Stimulated activated CD4-positive, alpha-beta T cell treated with anti-CD3 and anti-CD28 coated beads, Interleukin-4, amount 100 ng/mL, for 24 hours (primary cell): ENCODE measurements at places on chromosomes 11 and 22.

DNA sequence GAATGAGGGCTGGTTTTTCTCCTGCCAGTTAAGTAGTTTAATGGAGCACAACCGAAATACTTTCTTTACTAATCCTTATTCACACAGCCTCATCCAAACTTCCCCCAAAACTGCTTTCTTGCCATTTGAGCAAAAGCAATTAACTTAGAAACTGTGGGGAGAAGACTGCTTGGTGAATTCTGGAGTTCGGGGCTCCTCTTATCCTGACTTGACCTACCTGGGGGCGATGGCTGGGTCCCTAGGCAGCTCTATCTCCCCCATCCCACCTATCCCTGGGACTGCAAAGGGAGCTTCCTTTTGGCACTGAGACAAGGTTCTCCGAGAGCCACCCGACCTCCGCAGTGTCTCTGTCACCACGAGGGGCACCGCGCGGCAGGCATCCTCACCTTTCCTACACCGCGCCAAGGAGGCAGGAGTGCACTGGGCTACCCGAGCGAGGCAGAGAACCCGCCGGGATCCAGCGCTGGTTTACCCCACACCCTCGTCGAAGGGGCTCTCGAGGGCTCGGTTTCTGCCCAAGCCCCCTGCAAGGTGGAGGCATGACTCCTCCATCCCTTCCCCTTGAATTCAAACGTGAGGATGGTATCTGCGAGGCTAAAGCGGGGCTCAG, 759 bp downstream of the DESI1 start:
- DNase-seq = peak; percentile 60

DNA sequence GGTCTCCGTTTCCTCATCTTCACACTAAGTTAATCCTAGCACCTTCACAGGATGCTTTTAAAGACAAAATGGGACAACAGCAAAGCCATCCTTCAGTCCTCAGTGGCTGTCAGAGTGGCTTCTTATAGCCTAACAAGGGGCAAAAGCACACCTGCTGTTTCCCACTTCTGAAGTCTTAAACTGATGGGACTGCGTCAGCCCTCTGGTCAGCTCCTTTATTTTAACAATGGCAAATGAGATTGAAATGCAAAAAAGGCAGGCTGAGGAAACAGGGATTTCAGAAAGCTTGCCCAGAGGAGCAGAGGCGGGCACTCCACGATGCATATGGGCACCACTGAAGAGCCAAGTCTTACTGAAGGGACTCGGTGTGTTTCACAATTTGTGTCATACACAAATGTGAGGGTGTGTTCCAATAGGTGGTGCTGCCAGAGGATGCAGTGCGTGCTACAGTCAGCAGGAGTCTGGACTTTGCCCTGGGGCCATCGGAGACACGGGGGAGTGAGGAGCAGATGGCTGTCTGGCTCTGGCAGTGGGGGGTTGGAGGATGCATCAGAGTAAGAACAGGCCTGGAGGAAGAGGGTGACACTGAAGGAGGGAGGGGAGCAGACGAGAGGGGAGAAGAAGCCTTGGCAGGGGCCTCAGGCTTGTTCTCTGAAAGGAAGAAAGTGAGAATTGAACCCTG, 47.3 kb downstream of the TENM4 start:
- no peak for DNase-seq

DNA sequence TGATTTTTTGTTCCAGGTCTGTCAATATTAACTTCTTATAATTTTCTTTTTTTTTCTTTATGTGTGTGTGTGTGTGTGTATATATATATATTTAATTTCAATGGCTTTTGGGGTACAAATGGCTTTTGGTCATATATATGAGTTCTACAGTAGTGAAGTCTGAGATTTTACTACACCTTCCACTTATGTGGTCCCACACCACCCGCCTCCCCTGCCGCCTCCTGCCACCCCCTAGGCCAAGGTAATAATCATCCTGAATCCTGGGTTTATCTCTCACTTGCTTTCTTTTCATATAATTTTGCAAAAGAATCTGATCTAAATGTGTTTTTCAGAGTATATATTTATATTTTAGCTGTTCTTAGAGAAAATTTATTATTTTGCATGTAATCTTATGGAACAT, 11.1 kb downstream of the NEAT1 start:
- DNase-seq = no peak

DNA sequence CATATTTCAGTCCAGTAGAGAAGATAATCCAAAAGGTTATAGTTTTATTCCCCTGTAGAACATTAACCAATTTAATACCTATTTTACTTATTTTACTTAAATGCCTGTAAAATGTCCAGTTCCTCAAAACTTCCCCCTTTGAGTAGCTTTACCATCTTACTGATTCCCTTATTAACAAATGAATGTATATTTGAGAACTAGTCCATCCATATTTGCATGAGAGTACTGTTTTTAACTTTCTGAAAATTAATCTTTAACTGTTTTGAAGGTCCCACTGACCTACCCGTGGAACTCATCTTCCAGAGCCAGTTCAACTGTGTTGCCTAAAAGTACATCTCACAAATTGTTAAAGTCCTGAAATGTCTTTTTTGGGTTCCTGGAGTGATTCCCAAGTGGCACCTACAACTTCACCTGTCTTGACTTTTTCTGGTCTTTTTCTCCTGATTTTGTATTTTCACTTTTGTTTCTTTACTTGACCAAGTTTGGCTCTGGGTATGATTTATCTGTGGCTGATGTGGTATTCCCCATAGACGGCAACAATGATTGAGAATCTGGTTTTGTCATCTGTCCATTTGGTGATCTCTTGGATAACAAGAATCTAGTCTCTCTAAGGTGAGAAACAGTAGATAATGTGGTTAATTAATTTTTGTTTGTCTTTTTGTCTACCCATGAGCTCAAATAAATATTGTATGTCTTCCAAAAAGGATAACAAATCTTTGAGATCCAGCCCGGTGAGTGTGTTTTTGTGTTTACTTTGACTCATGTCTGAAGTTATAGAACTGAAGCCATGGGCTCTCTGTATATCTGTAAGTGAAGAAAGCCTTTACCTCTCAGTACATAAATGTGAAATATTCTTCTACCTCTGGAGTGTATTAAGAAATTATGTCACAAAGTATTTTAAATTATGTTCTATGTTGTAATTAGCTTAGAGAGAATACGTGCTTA, 174.2 kb downstream of the ETS1 start:
- no peak for DNase-seq

DNA sequence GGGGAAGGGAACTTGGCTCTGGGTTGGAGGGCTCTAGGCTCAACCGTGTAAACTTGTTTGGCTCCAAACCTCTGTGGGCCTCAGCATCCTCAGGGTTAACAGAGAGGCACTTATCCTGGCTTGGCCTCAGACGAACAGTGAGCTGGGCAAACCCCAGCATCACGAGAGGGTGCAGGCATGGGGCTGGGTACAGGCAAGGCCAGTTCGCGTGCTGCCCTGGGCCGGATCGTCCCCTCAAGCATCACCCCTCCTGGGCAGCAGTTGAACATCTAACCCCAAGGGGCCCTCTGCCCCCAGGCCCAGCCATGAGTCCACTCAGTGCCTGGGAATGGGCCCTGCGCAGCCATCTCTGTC, 1.9 kb downstream of the EHBP1L1 start:
- no peak for DNase-seq

- DNase-seq = no peak
These were observed 124.3 kb downstream of the BUD13 start for GRCh38 chr11:116648247-116649174.

- no peak for DNase-seq
These were observed 52.9 kb upstream of the SPATA19 start for GRCh38 chr11:133898031-133898769.

DNA sequence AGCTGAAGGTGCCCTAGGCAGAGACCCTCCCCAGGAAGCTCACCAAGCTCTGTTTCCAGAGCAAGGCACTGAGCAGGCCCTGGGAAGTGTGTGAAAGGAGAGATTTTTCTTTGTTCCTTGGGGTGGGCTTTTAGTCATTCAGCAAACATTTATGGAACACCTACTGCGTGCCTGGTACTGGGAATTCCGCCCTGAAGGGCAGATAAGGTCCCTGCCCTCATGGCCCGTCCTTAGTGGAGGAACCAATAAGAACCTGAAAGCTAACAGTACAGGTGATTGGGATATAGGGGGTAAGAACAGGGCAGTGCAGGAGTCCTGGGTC, 3.9 kb downstream of the TMEM134 start:
- no peak for DNase-seq

DNA sequence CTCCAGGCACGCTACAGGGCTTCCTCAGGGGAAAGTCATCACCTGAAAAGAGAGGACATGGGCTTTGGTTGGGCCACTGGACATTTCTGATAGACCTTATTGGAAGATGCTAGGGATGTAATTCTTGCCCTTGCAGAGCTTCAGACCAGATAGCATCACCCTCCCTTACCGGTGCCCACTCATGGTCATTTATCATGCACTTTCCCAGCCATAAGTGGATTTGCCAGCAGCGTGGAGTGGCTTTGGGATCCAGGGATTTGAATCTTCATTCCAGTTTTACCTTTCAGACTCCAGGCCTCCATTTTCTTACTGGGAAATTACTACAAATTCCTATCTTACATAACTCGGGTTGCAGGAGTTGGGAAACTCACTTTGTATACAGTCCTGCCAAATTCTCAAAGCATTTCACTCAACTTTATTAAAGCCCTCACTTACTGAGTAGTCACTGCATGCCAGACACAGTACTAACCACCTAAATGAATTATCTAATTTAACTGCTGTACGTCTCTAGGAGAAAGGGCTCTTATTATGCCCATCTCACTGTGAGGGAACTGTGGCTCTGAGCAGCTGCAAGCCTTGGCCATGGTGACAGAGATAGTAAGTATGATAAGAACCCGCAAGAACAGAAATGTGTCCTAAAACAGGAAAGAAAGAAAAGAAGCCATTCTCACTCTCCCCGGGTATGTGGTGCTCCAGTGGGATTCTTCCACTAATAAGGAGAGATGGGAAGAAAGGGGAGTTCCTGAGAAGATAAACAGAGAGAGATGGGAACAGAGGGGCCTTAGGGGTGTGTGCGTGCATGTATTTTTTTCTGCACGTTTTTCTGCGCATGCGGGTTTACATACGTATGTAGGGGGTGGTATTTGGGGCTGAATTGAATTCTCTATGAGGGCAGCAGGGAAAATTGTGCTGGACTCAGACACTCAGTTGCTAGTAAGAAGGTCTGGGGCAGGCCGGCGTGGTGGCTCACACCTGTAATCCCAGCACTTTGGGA, 9.7 kb downstream of the CHRM1 start:
- DNase-seq = no peak

GRCh38 chr11:113551645-113552044, 76.4 kb upstream of the DRD2 start:
- DNase-seq = no peak

GRCh38 chr11:26860895-26861294, 133.0 kb upstream of the FIBIN start:
- DNase-seq = no peak

DNA sequence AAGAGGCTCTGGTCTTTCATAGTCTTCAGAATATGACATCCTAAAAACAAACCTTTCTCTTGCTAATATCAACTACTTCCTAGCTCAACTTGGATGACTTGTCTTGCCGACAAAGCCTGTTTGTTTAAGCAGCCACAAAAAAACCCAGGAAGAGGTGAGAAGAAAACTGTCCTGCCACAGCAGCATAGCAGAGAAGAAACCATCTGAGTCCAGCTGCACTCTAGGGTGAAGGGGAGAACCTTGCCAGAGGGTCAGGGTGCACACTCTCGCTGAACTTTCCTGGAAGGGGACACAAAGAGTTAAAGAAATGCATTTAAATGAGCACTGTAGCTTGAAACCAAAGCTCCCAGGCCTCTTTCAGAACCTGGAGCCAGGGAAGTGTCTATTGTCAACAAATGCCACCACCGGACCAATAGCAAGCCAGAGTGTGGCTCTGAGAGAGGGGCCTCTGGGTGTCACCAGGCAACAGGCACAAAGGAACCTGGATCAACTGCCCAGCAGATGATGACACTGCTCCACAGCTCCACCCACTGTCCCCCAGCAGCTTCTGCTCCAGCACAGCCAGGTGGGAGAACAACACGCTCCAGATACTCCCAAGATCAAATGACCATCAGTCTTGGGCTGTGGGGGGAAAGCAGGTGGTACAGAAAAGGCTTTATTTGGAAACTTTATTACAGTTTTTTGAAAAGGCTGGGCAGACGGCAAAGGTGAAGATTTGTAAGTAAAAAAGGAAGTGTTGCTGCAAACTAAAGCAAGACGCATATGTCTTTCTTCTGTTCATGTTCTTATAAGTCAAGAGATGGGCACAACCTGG, 105.7 kb downstream of the RASSF10 start:
- no peak for DNase-seq

- DNase-seq = no peak
These were observed 209.5 kb downstream of the AASDHPPT start for GRCh38 chr11:106286881-106287504.

DNA sequence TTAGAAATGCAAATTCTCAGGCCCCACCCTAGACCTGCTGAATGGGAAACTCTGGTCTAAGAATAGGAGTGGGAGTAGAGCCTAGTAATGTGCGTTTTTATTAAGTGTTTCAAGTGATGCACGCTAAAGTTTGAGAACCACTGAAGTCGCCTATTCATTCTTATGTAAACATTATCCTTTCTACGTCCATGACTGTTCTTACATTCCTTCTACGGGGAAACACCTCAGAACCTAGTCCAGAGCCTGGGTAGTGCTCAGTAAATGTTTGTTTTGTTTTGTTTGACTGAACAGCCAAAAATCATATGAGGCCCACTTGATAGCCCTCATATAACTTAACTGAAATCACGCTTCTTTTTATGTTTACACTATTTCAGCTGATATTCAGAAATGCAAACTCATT, 29.8 kb downstream of the VSIG10L2 start:
- no peak for DNase-seq

- no peak for DNase-seq
These were observed 3.0 kb upstream of the CEND1 start for GRCh38 chr11:792873-793272.
